ENCODE measurements at places on chromosomes 5 and 9.

- DNase-seq = no peak
These were observed 22.1 kb downstream of the HOMER1 start for GRCh38 chr5:79491690-79492317.

DNA sequence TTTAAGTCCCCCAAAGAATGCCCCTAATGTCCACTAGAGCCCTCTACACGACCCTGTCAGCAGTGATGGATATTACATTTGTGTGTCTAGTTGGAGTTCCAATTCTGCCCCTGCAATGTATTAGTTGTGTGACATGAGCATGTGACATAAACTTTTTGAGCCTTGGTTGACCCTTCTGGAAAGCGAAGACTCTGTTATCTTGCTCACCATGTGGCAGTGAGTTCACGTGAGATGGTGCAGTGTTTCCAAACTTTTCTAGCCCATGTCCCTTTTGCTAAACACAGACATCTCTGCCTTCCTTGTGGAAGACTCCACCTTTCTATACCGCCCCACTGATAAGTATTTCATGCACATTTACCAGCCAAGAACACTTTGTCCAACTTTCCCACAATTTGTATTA is 87.0 kb upstream of the BOD1 start:
- no peak for DNase-seq

- DNase-seq = no peak
These were observed 18.8 kb upstream of the STING1 start for GRCh38 chr5:139501381-139501780.

DNA sequence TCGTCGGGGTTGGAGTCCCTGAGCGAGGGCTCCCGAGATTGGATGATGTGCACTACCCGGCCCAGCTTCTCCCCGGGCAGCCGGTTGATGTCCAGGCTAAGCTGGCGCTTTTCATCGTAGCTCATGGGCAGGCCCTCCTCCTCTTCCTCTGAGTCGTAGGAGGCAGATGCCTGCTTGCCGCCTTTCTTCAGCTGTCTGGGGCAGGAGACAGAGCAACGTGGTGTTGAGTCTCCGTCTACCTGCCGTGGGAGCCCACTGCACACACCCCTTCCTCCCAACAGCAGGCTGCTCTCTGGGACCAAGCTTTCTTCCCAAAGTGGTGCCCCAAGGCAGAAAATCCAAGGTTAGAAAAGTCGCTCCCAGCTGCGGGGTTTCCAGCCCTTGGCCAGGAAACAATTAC is 10.8 kb downstream of the BRD3OS start:
- no peak for DNase-seq

DNA sequence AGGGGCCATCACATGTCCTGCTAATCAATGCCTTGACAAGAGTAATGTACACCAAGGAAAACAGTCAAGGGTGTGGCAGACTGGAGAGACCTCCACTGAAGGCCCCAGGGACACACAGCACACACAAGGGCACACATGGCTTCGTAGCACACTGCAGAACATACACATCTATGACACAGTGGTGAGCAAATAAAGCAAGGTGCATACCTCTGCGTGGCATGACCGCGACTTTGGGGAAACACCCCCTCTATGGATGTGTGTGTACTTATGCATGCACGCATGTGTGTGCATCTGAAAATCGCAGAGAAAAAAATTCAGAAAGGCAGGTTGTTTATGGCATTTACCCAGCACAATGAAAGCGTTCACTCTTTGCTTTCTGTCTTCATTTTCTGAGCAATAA is 20.5 kb downstream of the SEMA4D start:
- DNase-seq = no peak

GRCh38 chr5:56507351-56507930 is 274.3 kb upstream of the ANKRD55 start:
- no peak for DNase-seq

DNA sequence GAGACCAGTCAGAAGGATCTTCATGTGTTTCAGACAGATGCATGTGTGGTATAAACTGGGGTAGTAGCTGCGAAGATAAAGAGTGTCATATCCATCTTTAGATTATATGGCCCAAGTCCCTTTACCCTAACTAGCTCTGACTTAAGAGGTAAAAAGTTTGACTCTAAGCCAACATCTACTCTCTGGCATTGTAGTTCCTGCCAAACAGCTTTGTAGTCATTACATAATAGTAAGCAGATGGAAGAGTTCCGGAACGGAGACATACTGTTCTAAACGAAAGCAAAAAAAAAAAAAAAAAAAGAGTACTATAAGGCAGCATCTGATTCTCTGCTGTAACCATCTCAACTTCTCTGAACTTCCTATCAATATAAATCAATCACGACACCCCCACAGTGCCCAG is 48.8 kb downstream of the CEMIP2 start:
- no peak for DNase-seq

GRCh38 chr5:84673785-84674184 is 289.1 kb upstream of the EDIL3 start:
- no peak for DNase-seq

- DNase-seq = no peak
These were observed 33.2 kb upstream of the ASS1 start for GRCh38 chr9:130411566-130411915.

GRCh38 chr9:109482391-109482916 is 15.7 kb downstream of the PTPN3 start:
- DNase-seq = no peak

DNA sequence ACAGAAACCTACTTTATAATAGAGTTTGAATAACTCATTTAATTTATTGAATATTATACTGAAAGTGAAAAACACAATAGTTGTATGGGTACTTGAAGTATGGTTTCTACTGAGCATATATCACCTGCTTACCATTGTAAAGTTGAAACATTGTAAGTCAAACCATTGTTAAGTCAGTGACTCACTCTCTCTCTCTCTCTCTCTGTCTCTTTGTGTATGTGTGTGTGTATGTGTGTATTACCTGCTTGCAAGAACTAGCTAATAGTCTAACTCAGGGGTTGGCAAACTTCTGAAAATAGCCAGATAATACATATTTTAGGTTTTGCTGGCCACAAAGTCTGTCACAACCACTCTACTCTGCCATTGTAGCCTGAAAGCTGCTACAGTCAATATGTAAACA is 564.3 kb upstream of the ZNF608 start:
- DNase-seq = no peak

GRCh38 chr5:119385536-119386128 is 29.8 kb downstream of the TNFAIP8 start:
- no peak for DNase-seq

- DNase-seq = no peak
These were observed 144.9 kb upstream of the CD180 start for GRCh38 chr5:67341478-67341877.

DNA sequence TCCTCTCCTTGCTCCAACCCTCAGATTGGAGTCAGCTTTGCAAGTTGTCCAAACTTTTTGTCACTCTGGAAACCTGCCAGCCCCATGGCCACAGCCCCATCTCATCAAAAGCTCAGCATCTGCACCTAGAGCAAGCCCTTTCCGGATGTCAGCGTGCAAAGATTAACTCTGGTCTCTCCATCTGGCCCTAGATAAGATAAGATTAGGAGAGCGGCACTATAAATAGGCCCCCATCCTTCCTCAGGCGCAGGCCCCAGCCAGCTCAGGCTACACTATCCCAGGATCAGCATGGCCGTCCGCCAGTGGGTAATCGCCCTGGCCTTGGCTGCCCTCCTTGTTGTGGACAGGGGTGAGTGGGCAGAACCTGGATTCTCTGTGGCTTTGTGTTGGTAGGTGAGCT is at the start of gene SPINK4:
Gene SPINK4 (plus strand): TSS at position 247 of the 400 bp plus-strand sequence. CDS start 42 bp downstream, at position 289.
- no peak for DNase-seq

DNA sequence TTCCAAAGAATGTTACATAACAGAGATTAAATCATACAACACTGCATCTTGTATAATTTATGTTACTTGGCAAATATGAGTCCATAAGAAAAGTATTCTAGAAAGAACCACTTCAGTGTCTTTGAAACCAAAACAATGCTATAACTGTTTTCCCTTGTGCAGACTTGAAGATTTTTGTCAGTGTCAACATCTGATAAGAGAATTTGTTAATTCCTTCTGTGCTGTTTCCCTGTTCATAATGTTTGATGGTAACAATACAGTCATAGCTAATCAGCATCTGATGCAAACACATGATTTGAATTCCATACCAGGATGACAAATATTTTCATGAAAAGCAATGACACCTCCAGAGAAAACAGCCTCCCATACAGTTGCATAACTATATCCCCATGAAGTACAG is 306.8 kb downstream of the SEMA5A start:
- DNase-seq = no peak

GRCh38 chr9:26205261-26205660 is 527.0 kb upstream of the TUSC1 start:
- no peak for DNase-seq

GRCh38 chr9:123609844-123610243 is 253.8 kb downstream of the CRB2 start:
- DNase-seq = no peak

- DNase-seq = peak; percentile 84
These were observed 14.6 kb downstream of the NREP start for GRCh38 chr5:111742177-111742994.

GRCh38 chr9:131043646-131044045 is 34.7 kb downstream of the LAMC3 start:
- no peak for DNase-seq

DNA sequence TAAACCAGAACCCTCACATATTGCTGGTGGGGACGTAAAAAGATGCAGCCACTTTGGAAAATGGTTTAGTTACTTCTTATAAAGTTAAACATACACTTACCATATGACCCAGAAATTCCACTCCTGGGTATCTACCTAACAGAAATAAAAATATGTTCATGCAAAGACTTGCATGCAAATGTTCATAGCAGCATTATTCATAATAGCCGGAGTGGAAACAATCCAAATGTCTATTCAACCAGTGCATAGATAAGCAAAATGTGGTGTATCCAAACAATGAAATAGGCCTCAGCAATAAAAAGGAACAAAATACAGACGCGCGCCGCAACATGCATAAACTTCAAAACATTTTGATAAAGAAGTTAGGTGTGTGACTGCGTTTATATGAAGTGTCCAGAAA is 11.6 kb downstream of the EGR1 start:
- peak; percentile 32 for DNase-seq

GRCh38 chr5:132498686-132499271 is 8.2 kb upstream of the IRF1 start:
- no peak for DNase-seq

- no peak for DNase-seq
These were observed 4.2 kb downstream of the BARX1 start for GRCh38 chr9:93950619-93951601.

GRCh38 chr5:148208226-148208625 is 5.4 kb downstream of the SPINK6 start:
- DNase-seq = no peak

DNA sequence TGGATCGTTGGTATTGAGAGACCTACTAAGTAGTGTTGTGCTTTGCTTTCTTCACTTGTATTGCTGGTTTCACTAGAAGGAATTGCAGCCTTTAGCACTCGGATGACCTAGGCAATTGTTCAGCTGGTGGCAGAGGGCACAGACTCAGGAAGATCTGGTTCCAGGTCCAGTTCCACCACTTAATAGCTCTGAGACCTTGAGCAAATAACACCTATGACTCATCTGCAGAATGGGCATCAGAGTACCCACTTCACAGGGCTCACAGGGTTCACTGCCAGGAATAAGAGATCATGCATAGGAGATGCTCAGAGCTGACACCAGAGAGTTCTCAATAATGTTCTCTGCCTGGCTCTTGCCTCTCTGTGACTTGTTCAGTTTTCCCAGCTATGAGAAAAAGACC is 133.6 kb downstream of the SIL1 start:
- no peak for DNase-seq

DNA sequence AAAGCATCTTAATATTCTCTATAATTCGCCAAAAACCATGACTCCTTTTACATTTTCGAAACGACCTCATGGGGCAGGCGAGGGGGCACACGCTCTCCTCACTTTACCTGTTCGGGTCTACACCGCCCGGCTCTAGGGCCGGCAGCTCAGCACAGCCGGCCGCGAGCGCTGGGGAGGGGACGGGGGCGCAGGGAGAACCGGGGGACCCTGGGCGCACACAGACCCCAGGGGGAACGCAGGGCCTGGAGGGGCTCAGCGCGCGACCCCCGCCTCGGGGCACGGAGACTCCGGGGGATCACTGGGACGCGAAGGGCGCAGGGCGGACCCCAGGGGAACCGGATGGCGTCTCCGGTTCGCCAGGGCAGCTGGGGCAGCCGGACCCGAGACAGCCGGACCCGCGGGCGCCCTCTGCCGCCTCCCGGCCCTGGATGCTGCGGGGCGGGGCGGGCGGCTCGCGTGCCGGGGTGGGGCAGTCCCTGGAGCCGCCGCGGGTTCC is at the start of gene AHRR:
Gene AHRR (plus strand): TSS at position 485 of the 496 bp plus-strand sequence. CDS start 22,189 bp downstream, outside the sequence.
- DNase-seq = peak; percentile 82

DNA sequence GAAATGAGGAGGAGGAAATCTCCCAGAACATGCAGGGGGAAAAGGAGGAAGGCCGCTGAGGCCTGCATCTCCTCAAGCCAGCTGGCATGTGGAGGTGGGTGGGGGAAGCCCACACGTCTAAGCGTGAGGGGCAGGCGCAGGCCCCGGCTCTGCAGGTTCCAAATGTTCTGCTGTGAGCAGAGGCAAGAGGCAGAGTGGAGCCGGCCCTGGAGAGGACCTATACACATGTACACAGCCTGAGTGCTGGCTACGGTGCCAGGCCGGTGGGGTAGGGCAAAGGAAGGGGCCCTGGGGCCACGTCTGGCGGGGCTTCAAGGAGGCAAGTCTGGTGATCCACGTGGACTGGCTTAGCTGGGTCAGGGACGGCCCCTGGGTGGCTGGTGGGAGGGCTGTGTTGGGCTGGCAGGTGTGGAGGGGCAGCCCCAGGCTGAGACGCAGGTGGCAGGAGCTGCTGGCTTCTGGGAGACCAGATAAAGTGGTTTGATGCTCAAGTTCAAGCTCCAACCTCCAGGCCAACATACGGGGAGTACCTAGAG is 26.4 kb downstream of the LPCAT1 start:
- no peak for DNase-seq

DNA sequence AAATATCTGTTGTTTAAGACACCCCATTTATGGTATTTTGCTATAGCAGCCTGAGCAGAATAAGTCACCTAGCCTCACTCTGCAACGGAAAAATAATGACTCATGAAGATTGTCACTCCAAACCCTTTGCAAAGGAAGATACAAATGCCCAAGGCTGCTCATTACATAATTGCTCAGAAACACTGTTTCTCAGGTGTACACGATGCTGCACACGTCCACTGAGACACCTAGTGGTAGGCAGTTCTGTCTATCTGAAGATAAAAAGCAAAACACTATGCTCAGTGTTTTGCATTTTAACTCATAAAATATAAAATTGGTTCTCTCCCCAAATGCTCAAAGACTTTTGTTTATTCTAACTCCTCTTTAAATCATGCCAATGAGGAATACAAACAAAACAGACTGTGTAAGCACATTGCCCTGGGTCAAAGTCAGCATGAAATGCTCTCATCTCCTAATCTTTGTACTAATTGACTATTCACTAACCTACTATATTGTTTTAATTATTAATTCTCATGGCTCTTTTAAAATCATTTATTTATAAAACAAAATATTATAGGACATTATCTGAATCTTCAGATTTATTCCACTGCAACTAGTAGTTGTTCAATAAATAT is 7.7 kb upstream of the TSLP start:
- DNase-seq = no peak

- no peak for DNase-seq
These were observed 125.3 kb downstream of the DPYSL3 start for GRCh38 chr5:147384346-147385193.

GRCh38 chr5:120199559-120199958 is 264.5 kb upstream of the PRR16 start:
- DNase-seq = no peak
